ENCODE measurements at places on chromosomes 2 and 18.

DNA sequence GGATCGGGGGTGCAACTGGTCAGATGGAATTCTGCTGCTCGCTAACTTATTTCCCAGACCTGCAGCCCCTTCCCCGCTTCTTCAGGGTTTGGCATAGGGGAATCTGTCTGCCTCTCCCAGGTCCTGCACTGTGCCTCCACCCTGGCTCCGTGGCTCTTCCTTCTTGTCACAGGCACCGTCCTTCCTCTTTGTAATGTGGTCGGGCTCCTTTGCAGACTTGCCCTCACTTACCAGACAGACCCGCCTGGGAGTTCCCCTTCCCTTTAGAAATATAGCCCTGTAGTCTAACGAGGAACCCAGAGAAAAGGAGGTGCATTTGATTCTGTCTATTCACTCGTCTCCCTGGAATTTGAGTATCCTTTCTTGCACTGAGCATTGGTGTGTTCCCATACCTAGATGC lies 63.9 kb upstream of the PAX8 start:
- DNase-seq = no peak

DNA sequence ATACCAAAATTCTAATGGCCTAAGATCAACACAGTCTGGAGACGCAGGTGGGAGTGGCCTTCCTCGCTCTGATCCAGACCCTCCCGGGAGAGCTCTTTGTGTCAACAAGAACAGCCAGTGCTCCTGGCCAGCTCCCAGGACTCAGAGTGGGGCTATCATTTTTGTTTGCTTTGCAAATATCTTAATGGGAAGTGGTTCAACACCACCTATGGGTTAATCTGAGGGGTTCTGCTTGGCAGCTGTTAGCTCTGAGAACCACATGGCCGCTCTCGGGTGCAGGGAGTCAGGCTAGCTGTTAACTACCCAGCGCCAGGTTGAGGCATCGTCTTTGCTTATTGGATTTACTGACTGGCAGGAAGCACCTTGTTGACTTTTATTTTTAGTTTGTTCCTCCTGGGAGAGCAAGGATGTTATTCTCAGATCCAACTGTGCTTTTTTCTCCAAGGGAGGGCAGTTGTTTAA lies 184.8 kb upstream of the SP5 start:
- DNase-seq = no peak

DNA sequence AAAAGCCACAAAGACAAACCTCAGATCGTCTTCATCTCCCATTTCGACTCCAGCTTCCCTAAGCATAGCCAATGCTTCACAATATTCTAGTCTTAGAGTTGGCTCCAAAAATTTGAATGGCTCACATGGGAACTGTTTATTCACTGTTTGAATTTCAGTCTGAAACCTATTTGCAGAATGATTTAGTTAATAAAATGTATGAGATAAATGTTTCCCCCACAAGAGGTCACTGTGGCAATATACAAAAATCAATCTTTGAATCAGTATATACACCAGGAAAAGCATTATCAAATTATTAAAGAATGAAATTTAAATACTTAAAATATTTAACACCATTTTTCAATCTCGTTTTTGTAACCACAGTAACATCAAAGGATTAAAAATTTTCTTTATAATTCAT lies 40.0 kb upstream of the MCM6 start:
- no peak for DNase-seq

- DNase-seq = no peak
These were observed 78.1 kb downstream of the TWIST2 start for GRCh38 chr2:238925816-238926521.

GRCh38 chr2:120373424-120373823 lies 27.5 kb downstream of the INHBB start:
- DNase-seq = no peak

- DNase-seq = no peak
These were observed 53.1 kb upstream of the BBS5 start for GRCh38 chr2:169426069-169426663.

GRCh38 chr2:183950673-183951072 lies 647.7 kb upstream of the ZNF804A start:
- DNase-seq = no peak

DNA sequence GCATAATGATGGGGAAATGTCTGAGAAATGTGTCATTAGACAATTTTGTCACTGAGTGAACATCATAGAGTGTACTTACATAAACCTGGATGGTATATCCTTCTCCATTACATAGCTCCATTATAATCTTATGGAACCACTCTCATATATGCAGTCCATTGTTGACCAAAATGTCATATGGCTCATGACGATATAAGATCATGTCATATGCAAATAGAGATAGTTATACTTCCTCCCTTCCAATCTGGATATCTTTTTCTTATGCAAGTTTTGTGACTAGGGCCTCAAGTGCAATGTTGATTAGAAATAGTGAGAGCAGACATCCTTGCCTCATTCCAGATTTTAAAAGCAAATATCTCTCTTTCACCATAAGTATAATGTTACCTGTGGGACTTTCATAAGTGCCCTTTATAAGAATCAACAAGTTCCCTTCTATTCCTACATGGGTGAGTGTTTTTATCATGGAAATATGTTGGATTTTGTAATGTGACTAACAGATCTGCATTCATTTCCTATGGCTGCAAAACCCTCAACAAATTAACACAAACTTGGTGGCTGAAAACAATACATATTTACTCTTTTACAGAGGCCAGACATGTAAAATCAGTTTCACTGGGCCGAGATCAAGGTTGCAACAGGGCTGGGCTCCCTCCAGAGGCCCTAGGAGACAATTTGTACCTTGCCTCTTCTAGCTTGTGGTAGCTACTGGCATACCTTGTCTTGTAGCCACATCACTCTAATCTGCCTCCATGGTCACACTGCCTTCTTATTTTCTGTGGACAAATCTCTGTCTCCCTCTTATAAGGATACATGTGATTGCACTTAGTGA lies 21.6 kb upstream of the SULT1C4 start:
- no peak for DNase-seq

DNA sequence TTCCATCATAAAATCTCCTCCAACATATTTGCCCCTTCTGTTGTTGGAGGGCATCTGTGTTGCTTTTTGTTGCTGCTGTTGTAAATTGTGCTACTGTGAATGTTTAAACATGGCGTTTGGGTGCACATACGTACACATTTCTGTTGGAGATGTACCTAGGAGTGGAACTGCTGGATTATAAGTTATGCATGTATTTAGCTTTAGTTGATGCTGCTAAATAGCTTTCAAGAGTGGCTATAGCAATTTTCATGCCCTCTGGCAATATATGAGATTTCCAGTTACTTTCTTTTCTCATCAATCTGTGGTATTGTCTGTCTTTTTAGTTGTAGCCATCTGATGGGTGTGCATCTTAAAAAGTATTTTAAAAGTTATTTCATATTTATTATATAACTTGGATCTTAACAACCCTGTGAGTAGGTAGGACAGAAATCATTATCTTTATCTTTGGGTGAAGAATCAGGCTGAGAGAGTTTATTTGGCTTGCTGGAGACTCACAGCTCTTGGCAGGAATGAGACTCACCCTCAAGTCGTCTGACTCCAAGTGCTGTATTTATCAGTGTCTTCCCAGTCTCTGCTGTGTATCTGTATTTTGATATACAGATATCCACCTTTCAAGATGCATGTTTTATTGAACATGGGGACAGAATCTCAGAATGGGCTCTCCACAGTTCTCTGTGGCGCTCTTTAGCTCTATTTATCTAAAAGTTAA lies 16.9 kb downstream of the ZNF236 start:
- no peak for DNase-seq

DNA sequence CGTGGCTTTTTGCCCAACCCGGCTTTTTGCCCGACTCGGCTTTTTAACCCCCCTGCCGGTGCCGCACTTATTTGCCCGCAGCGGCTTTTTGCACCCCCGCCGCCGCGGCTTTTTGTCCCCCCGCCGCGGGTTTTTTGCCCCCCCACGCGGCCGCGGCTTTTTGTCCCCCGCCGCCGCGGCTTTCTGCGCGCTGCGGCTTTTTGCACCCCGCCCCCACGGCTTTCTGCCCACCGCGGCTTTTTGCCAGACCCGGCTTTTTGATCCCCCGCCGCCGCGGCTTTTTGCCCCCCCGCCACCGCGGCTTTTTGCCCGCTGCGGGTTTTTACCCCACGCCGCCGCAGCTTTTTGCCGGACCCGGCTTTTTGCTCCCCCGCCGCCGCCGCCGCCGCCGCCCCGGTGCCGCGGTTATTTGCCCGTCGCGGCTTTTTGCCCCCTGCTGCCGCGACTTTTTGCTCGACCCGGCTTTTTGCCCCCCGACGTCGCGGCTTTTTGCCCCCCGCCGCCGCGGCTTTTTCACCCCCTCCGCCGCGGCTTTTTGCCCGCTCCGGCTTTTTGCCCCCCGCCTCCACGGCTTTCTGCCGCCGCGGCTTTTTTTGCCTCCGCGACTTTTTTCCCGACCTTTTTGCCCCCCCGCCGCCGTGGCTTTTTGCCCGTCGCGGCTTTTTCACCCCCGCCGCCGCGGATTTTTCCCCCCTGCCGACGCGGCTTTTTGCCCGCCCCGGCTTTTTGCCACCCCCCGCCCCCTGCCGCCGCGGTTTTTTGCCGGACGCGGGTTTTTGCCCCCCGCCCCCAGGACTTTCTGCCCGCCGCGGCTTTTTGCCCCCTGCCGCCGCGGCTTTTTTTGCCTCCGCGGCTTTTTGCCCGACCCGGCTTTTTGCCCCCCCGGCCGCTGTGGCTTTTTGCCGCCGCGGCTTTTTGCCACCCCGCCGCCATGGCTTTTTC lies 2786.5 kb downstream of the RPIA start:
- DNase-seq = no peak

DNA sequence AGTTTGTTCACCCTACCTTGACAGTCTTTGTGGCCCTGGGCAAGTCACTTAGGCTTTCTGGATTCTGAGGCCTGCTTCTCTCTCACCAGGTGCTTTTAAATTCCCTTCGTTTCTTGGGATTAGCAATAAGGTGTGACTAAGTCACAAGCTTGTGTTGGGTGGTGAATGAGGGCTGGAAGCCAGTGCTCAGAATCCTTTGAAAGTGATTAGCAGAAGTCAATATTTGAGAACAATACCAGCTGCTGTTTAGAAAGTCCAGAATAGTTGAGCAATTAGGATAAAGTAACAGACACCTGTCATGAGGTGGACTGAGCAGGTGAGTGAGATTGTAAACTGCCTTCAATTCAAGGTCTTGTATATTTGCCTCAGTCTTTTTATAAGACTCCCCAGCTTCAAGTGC lies 19.3 kb upstream of the MGAT5 start:
- no peak for DNase-seq

- DNase-seq = no peak
These were observed 140.9 kb downstream of the SLC8A1 start for GRCh38 chr2:40311026-40311425.

DNA sequence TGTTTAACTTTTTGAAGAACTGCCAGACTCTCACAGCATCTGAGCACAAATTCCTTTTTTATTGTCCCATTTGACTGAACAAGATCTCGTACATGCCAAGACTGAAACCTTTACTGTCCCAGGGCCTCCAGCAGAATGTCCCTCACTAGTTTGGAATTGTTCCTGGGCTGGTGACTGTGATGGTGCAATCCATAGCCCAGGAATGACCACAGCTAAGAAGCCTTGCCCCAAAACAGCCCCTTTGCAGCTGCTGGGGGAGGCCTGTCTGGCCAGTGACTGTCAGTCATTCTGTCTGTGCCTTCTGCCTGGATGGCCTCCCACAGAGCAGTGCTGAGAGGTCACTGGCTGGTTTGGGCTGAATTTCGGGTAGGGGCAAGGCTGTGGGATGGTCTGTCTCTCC lies 184.5 kb upstream of the MSH6 start:
- DNase-seq = no peak

- no peak for DNase-seq
These were observed 13.8 kb upstream of the NCOA1 start for GRCh38 chr2:24477229-24477628.

DNA sequence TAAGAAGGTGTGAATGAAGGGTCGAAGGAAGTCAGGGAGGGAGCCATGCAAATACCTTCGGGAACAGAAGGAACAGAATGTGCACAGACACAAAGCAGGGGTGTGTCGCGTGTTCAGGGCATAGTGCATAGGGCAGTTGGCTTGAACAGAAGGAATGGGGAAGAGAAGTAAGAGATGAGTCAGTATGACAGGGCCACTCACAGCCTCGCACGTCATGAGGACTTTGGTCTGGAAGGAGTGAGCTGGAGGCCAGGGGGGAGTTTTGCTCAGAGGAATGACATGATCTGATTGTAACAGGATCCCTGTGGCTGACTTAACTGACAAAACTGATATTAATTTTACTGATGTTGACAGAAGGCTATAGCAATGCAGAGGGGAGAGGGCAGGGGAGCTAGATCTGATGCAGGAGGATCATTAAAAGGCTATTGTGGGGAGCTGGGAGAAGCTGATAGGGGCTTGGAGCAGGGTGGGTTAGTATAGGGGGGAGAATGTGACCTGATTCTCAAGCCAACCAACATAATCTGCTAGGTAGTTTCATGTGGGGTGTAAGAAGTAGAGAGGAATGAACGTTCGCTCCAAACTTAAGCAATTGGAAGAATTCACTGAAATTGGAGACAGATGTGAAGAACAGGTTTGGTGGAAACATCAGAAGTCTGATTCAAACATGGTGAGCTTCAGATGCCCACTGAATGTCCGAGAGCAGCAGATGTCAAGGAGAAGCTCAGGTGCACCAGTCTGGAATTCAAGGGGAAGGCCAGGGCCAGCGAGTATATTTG lies 60.4 kb upstream of the COPS8 start:
- no peak for DNase-seq

GRCh38 chr2:191597186-191597751 lies 80.7 kb upstream of the NABP1 start:
- DNase-seq = no peak

DNA sequence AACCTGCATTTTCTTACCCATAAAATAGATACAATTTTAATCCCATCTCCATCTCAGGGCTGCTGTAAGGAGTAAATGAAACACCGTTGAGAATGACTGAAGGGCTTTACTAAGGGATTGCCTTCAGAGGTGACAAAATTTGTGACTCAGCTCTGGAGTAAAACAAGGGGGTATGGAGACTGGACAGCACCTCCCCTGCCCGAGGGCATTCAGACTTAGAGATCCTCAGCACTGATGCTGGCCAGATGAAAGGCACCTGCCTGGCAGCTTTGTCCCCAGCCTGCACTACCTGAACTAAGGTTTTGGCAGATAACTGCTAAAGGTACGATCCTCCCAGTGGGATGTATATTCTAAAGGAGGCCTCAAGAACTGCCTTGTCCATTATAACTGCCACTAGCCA lies 105.9 kb upstream of the STPG4 start:
- DNase-seq = no peak

DNA sequence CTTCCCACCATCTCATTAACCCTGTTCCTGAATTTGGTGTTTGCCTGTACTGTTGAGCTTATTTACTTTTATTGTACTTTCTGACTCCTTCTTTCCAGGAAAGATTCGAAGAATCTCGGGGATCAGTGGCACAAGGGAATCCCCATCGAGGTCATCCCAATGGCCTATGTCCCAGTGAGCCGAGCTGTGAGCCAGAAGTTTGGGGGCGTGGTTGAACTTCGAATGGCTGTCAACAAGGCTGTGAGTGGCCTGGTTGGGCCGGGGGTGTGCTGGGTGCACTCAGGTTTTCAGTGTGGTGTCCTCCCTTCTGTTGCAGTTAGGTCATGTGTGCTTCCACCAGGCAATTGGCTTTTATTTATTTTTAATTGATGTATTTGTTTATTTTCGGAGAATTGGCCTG lies 45.0 kb downstream of the RPIA start:
- DNase-seq = no peak
